Adrenal gland (tissue), 19 donors: ENCODE measurements at places on chromosomes 5 and 9. TPM values are rescaled to one million over a fixed set of nuclear protein-coding genes. Genes with fewer than 3 reads are reported as not detected.

DNA sequence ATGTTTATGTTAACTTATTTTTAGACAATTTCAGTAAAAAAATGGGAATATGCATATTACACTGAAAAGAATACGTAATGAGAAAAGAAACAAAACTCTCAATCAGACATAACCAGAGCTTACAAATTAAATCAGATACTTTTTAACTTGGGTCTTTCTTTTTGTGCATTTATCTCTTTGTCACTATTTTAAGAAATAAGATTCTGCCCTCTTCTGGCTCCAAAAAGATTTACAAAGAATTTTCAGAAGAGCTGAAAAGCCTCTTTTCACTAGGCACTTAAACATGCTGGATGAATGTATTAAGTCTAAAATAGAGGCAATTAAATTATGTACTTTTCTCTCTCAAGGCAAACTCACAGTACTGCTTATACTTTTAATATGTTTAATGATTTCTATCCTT lies 55.5 kb downstream of the CEP120 start:
- no peak overlapping the region for H3K27ac ChIP-seq
- no peaks in the 10 kb centered on the region for H3K27me3 ChIP-seq
- no peak for DNase-seq
- no peaks in the 10 kb centered on the region for H3K4me1 ChIP-seq
- H3K36me3 ChIP-seq = no peaks in the 10 kb centered on the region

DNA sequence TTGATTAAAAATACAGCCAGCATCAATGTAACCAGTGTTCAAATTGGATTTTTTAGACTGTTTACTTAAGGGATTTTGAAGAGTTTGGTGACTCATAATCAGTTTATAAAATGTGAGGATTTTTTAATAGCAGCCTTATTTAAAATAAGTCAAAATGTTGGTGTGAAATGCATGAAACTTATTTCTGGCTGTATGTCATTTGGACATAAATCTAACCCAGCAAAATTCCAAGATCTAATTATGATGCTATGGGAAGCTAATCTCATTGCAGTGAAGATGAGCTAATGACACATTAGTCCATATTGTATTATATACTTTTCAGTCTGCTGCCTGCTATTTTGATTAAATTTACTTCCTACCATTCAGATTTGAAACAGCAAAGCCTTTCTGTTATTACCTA lies 140.3 kb downstream of the AOPEP start:
- H3K27ac ChIP-seq = peak overlapping the region; percentile 84
- H3K4me3 ChIP-seq = no peak overlapping the region
- no peaks in the 10 kb centered on the region for H3K36me3 ChIP-seq
- no peak for DNase-seq
- no peaks in the 10 kb centered on the region for H3K27me3 ChIP-seq
- H3K4me1 ChIP-seq = peaks cover 69% of the 10 kb centered on the region

DNA sequence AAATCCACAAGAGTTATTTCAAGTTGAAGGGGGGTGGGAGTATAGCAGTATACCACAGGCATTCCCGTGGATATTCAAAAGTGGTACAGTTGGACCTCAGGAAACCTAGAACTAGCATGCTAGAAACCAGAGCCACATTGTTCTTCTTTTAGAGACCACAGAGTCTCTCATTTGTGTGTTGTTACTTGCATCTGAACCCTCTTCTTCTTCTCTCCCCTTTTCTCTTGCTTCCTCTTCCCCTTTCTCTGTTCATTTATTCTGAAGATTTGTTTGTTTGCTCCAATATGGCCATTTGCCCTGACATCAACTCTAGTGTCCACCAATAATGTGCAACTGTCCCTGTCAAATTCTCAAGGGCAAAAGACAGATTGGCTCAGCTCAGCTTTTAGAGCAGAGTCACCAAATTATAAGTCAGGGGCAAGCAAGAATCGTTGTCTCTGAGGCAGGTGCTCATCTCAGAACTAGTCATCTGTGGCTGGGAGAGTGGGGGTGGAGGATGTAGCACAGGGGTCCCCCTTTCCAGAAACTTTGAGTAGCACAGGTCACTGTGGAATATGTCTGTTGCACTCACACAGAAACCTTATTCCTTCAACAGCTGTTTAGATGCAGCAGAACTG lies 321.1 kb downstream of the ARRDC3 start:
- H3K4me1 ChIP-seq = peaks cover 38% of the 10 kb centered on the region
- no peak for DNase-seq
- no peak overlapping the region for H3K4me3 ChIP-seq

DNA sequence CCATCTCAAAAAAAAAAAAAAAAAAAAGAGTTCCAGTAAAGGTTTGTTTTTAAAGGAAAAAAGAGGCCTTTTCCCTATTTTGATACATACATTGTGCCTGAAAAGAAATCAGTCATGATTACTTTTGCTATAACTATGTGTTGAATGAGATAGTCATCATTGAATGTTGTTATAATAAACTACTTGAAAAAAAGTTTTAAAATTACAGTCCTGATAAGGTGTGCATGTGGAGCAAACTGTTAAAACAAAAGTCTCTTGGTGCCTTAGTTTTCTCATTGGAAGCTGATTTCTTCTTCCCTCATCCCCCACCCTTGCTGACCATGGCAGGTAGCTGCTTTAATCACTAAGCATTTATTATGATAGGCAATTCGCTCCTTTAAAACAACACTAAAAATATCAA lies 172.3 kb upstream of the TBCA start:
- H3K27me3 ChIP-seq = peaks cover 2% of the 10 kb centered on the region
- H3K4me1 ChIP-seq = no peaks in the 10 kb centered on the region
- no peaks in the 10 kb centered on the region for H3K36me3 ChIP-seq

DNA sequence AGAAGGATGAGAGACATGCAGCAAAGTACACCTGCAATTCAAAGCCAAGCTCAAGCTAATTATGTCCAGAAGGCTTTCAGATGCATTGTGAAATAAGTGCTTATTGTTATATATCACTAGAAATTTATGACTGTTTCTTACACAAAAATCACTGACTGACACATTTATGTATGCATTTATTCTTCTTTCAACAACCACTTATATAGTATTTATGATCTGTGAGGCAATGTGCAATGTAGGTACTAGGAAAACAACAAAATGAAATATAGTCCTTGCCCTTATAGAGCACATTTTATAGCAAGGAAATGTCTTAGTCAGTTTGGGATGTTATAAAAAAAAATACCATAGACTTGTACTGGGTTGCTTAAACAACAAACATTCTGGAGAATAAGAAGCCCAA lies 167.6 kb downstream of the YIPF5 start:
- no peaks in the 10 kb centered on the region for H3K36me3 ChIP-seq
- H3K4me1 ChIP-seq = no peaks in the 10 kb centered on the region
- DNase-seq = no peak
- H3K4me3 ChIP-seq = no peak overlapping the region

DNA sequence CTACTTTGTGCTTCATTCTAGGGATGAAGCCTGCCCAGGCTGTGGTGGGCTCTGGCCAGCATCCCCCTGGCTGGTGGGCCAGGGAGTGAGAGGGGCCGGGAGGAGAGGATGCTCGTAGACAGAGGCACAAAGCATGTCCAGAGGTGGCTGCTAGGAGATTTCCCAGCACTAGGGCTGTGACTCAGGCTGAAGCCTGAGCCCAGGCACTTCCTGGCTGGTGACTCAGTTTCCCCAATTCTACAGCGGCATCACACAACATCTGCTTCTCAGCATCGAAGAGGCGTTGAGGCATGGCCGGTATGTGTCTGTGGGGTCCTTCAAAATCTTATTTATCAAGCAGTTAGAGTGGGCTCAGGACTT lies 55.6 kb downstream of the DUSP1 start:
- H3K4me3 ChIP-seq = no peak overlapping the region
- no peaks in the 10 kb centered on the region for H3K4me1 ChIP-seq
- H3K36me3 ChIP-seq = no peaks in the 10 kb centered on the region
- peak overlapping the region; percentile 59 for H3K27ac ChIP-seq

DNA sequence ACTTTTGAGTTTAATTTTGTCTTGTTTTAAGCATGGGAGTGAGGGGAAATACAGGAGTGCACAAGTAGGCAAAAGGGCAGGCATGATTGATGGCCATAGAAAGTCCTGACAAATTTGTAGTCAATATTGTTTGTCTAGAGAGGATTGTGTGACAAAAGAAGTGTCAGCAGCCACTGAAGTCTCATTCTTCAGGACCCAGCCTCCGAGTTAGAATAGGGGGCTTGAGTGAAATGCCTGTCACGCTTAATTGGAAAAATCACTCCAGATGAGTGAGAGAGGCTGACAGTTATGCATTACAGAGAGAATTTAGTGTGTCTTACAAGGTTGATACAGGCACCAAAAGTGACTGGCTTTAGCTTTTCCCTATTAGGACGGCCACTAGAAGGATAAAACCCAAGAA lies 81.9 kb upstream of the RPS23 start:
- H3K27ac ChIP-seq = no peak overlapping the region
- H3K27me3 ChIP-seq = no peaks in the 10 kb centered on the region
- peaks cover 11% of the 10 kb centered on the region for H3K4me1 ChIP-seq
- DNase-seq = no peak
- no peaks in the 10 kb centered on the region for H3K36me3 ChIP-seq
- H3K4me3 ChIP-seq = no peak overlapping the region

DNA sequence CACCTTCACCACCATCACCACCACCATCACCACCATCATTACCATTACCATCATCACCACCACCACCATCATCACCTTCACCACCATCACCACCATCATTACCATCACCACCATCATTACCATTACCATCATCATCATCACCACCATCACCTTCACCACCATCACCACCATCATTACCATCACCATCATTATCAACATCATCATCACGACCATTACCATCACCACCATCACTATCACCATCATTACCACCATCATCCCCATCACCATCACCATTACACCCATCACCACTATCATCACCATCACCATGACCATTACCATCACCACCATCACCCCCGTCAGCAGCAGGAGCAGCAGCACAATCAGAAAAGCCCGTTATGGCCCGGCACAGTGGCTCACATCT lies 89.1 kb downstream of the STK10 start:
- no peak for DNase-seq
- no peaks in the 10 kb centered on the region for H3K27me3 ChIP-seq
- H3K4me3 ChIP-seq = no peak overlapping the region
- peaks cover 11% of the 10 kb centered on the region for H3K4me1 ChIP-seq
- H3K36me3 ChIP-seq = no peaks in the 10 kb centered on the region

GRCh38 chr5:56676091-56676768 lies 139.1 kb upstream of the MAP3K1 start:
- H3K4me3 ChIP-seq = no peak overlapping the region
- H3K27ac ChIP-seq = no peak overlapping the region
- DNase-seq = no peak
- no peaks in the 10 kb centered on the region for H3K27me3 ChIP-seq

DNA sequence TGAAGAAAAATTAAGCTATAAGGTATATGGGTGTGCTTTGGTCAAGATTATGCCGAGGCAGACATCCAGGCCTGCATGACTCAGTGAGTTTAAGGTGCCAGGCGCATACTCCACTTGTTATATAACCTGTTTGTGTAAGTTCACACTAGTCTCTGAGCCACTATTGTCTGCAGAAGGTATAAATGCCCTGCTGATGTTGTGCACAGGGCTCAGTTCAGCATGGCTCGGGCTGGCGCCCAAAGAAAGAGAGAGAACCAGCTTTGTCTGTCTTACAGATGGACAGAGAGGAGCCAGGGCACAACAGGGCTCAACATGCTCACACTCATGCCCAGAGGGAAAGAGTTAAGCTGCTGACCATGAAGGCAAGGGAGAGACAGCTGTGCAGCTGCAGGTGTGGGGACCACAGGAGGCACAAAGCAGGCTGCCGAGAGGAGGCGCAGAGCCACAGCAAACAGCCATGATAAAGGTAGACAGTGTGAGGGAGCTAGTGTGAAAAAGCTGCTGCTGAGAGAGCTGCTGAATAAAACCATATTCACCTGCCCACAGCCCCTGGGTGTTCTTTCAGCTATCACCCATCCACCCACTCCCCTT lies 1587.6 kb upstream of the C9orf72 start:
- H3K36me3 ChIP-seq = no peaks in the 10 kb centered on the region
- no peaks in the 10 kb centered on the region for H3K4me1 ChIP-seq
- DNase-seq = no peak
- H3K27me3 ChIP-seq = no peaks in the 10 kb centered on the region
- H3K27ac ChIP-seq = no peak overlapping the region

DNA sequence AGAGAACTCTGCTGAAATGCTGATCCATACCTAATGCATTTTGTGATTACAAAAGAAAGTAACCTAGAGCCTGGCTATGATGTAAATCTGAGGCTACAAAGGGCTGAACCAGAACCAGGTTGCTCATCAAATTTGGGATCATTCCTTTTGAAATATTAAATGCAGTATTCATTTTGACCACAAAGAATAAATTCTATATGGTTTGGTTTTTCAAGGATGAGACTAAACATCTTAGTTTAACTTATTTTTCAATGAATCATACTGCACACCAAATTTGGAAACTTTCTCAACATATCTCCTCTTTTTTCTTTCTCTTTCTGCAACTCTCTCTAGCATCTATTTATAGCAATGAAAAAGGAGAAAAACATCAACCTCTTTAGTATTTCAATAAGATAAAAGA lies 46.5 kb downstream of the CEMIP2 start:
- H3K27me3 ChIP-seq = no peaks in the 10 kb centered on the region
- H3K36me3 ChIP-seq = no peaks in the 10 kb centered on the region
- H3K4me1 ChIP-seq = no peaks in the 10 kb centered on the region
- no peak for DNase-seq
- H3K27ac ChIP-seq = no peak overlapping the region

TRIM41 gene
- 56.2 TPM for polyA plus RNA-seq

FAM153A gene
- polyA plus RNA-seq = 26.1 TPM

DNA sequence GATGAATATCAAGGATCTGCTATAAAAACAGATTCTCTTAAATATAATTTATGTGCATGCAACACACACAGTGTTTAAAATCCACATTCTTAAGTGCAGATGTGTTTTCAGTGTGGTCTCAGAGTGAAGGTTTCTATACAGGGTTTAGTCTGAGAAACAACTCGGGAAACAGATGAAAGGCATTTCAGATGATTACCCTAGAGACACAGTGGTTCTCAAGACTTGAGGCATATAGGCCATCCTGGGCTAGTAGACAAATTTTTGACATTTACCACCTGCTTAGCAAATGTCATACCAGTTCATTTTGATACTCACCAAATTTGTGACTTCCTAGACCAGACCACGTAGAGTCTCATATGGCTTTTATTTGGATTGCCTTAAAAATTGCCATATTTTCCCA lies 216.5 kb downstream of the ARL15 start:
- no peaks in the 10 kb centered on the region for H3K36me3 ChIP-seq
- H3K27me3 ChIP-seq = no peaks in the 10 kb centered on the region
- H3K4me1 ChIP-seq = no peaks in the 10 kb centered on the region
- H3K27ac ChIP-seq = no peak overlapping the region
- no peak for DNase-seq
- no peak overlapping the region for H3K4me3 ChIP-seq

DNA sequence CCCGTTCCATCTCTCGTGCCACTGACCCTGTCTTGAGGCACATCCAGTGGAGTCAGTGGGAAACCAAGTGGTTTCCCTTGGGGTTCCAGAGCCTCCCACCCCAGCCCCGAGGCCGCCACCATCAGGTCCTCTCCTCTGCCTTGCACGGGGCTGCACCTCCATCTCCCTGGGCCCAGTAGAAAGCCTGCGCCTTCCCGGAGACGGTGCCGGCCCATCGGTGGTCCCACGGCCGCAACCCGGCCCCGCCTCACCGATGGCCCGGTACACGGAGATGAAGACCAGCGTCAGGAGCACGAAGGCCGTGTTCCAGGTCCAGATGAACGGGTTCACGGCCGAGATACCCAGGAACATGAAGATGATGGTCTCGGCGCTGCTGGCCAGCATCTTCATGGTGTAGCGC lies 40.0 kb downstream of the EXOC3 start:
- DNase-seq = no peak
- no peak overlapping the region for H3K27ac ChIP-seq
- H3K27me3 ChIP-seq = peaks cover 42% of the 10 kb centered on the region
- H3K4me1 ChIP-seq = no peaks in the 10 kb centered on the region
